ENCODE measurements at places on chromosomes 6 and 20.

- no peak for DNase-seq
Observed at GRCh38 chr20:47743671-47744070, 41.6 kb downstream of the SULF2 start.

DNA sequence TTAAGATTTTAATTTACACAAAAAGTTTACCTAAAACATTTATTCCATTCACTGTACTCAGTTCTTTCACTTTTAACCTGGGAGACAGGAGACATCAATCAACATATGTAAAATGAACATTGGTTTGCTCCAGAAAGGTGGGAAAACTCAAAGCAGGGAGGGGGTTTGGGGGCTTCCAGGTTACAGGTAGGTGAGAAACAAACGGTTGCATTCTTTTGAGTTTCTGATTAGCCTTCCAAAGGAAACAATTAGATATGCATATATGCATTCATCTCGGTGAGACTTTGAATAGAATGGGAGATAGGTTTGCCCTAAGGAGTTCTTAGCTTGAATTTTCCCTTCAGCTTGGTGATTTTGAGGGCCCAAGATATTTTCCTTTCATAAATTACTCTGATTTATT lies 38.2 kb upstream of the HDAC2 start:
- DNase-seq, result no peak

DNA sequence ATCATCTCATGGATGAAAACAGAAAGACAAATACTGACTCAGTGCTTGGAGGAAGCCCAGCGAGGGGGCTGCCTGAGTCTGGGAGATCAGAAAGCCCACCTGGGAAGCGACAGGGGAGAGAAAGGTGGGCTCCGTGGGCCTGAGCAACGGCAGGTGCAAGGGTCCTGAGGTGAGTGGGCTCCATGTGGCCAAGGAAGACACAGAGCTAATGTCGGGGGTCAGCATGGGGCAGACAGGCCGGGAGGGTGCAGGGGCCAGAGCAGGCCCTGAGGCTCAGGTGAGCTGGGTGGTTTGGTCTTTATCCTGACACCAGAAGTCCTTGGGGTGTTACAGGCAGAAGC lies 18.8 kb downstream of the APCDD1L start:
- DNase-seq, result no peak

GRCh38 chr6:4369616-4370015 lies 234.2 kb upstream of the ECI2 start:
- no peak for DNase-seq

DNA sequence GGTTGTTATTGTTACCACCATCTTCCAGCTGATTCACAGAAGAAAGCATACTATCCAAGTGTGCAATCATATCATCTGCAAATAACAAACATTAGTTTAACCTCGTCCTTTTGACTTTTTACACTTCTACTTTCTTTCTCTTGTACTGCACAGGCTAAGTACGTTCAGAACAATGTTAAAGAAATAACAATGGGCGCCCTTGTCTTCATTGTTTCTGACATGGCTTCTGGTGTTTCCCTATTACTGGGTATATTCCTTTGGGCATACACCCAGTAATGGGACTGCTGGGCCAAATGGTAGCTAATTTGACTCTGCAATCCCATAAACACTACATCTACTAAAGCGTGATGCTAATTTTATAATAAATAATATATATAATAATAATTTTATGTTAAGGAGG lies 146.7 kb downstream of the GJA10 start:
- no peak for DNase-seq

- no peak for DNase-seq
Observed at GRCh38 chr6:4363656-4364055, 228.3 kb upstream of the ECI2 start.

GRCh38 chr6:85419046-85419759 lies 30.7 kb upstream of the NT5E start:
- no peak for DNase-seq

DNA sequence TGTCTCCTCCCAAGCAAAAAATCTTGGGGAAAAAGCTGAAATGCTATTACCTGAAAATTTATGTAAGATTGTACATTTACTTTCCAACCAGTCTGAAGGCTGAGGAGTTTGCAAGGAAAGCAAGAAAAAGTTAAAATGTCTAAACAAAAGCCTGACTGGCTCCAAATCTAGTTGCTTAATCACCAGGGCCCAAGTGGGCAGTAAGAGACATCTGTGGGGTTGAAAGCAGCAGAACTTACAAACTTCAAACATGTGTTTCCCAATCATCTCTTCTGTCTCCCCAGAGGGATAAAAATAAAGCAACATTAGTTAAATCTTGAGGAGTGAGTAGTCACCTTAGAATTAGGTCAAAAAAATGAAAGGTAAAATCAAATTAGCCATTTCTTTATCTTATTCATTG lies 98.6 kb downstream of the OGFRL1 start:
- DNase-seq, result no peak

- DNase-seq, result no peak
Observed at GRCh38 chr20:58713801-58714339, 21.3 kb downstream of the NPEPL1 start.

- DNase-seq, result no peak
Observed at GRCh38 chr6:82227770-82228169, 19.8 kb downstream of the IBTK start.

- DNase-seq, result no peak
Observed at GRCh38 chr20:63508072-63508768, 9.3 kb upstream of the EEF1A2 start.

DNA sequence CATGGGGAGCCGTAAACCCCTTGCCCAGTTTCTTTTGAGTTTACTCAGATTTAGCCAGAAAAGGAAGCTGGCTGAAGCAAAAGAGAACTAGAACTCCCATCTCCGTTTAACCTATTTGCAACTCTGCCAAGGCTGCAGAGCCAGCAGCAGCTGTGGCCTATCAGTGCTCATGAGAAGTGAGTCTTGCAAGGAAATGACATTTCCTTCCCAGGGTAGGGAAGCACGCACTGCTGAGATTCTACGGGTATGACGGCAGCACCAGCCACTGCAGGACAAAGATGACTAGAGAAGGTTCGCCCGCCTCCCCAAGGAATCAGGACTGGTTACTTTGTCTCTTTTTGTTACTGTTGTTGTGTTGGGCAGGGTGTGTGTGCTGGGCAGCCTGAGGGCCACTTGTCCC lies 47.6 kb downstream of the PPP1R3G start:
- DNase-seq, result no peak

- peak; percentile 60 for DNase-seq
Observed at GRCh38 chr20:1377341-1377871, 15.4 kb downstream of the FKBP1A start.

GRCh38 chr6:144310765-144311164 lies 25.6 kb downstream of the UTRN start:
- DNase-seq, result peak; percentile 47
